ENCODE measurements at places on chromosomes 3 and 15.

GRCh38 chr15:90681480-90681879 is 35.7 kb upstream of the BLM start:
- DNase-seq, result no peak

DNA sequence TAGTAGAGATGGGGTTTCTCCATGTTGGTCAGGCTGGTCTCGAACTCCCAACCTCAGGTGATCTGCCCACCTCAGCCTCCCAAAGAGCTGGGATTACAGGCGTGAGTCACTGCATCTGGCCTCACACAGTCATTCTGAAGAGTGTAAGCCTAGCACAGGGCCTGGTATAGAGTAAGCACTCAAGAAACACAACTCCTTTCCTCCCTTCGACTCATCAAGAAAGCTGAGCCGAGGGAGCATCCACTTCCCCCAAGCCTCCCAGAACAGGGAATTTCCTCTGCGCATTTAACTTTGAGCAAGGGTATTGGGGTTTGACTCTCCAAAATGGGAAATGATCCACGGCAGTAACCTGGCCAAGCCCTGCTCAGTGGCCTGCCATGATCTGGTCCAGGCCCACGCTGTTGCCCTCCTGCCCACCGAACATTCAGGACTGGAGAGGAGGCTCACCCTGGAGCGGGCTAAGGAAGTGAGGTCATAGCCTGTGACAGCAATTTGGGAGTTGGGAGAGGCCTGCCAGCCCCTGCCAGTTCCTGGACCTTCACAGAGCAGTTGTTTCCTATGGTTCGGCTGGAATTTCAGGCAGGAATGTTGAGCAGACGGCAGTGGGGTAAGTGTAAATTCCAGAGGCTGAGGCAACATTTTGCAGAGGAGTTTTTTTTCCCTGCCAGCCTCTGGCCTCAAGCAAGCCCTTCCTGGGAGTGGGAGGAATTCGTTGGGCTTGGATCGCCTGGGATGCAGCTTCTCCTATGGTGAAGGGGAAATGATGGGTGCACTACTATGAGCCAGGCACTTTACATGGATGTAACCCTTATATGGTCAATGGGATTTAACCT is 21.2 kb upstream of the SMAD3 start:
- no peak for DNase-seq

DNA sequence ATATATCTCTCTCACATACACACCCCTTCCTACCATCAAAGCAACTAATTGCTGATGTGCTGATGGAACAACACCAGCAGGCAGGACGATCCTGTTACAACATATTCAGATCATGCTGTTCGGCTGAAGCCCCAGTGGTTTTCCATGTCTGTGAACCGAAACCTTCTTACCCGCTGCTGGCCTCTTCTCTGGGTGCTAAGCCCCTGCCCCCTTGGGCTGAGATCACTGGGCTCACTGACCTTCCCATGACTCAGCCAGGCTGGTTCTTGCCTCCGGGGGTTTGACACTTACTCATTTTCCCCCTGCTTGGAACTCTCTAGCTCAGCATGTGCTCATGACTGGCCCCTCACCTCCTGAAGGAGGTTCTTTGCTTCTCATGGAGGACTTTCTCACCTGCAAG is 122.0 kb upstream of the RGMA start:
- DNase-seq, result no peak

GRCh38 chr3:40597441-40597840 is 72.7 kb downstream of the ZNF621 start:
- DNase-seq, result no peak

DNA sequence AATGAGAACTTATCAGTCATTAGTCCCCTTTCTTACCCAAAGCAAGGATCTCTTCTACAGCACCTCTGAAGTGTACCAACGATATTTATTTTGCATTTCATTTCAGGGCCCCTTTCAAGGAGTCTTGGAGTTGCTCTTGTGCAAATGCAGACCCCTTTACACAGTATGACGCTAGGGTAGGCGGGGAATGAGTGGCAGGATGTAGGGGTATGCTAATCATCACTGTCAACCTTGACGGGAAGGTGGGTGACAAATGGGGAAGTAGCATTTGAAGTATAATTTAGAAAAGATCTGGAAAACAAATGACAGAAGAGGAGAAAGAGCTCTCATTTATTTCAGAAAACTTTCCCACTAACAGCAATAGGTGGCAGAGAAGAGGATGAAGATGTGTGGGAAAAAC is 94.4 kb downstream of the LRRN1 start:
- DNase-seq, result no peak

GRCh38 chr3:154123906-154124305 is 2.7 kb downstream of the ARHGEF26 start:
- DNase-seq, result no peak

- DNase-seq, result no peak
Measured at GRCh38 chr3:97689111-97689510, 75.4 kb upstream of the ARL6 start.

GRCh38 chr3:158602227-158602626 is 31.2 kb downstream of the MLF1 start:
- no peak for DNase-seq

DNA sequence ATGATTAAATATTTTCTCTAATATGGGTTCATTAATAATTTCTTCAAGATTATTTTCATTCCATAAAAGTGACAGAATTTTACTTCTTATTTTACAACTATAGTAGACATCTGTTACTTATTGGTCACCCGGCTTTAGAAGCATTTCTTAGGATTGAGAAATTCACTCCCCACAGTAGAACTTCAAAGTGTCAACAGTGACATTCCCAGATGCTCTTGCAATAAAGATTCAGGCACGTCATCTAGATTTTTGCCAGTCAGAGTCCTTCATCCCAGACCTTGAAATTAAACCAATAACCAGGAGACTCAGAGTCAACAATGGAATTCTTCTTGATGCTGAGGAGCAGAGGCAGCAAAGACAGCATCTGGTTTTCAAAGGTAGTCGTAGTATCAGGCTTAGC is 190.8 kb downstream of the VGLL3 start:
- DNase-seq, result no peak

DNA sequence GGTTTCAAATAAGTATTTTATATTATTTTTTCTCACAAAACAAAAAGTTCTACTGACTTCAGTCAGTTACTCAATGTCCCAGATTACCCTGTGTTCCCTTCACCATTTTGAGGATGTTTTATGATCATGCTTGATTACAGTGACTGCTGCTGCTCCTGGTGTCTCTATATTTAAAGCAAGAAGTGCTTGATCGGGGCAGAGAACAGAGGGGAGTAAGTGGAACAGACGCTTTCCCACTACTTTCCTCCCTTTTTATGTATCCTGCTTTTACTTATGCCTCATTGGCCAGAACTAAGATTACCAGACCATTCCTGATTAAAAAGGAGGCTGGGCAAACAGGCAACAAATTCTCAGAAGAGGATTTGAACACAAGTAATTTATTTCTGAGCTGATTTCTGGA is 612.1 kb downstream of the VGLL3 start:
- DNase-seq, result no peak

DNA sequence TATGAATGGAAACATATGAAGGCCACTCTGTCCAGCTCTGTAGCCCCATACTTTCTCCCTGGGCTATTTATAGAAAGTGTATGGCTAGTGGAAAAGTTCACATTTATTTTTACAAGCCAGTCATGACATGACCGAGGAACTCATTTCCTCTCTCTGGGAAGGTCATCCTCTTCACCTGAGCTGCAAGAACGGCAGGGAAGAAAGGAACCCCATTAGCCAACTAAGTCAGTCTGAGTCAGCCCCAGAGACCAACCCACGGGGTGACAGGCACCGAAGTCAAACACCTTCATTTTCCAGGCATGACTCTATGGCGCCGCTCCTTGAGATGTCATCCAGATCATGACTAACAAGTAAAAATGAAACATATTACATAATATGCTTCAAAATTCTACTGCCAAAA is 4.8 kb downstream of the PAQR9 start:
- DNase-seq, result no peak

- no peak for DNase-seq
Measured at GRCh38 chr3:47646362-47646761, 67.7 kb upstream of the CSPG5 start.

DNA sequence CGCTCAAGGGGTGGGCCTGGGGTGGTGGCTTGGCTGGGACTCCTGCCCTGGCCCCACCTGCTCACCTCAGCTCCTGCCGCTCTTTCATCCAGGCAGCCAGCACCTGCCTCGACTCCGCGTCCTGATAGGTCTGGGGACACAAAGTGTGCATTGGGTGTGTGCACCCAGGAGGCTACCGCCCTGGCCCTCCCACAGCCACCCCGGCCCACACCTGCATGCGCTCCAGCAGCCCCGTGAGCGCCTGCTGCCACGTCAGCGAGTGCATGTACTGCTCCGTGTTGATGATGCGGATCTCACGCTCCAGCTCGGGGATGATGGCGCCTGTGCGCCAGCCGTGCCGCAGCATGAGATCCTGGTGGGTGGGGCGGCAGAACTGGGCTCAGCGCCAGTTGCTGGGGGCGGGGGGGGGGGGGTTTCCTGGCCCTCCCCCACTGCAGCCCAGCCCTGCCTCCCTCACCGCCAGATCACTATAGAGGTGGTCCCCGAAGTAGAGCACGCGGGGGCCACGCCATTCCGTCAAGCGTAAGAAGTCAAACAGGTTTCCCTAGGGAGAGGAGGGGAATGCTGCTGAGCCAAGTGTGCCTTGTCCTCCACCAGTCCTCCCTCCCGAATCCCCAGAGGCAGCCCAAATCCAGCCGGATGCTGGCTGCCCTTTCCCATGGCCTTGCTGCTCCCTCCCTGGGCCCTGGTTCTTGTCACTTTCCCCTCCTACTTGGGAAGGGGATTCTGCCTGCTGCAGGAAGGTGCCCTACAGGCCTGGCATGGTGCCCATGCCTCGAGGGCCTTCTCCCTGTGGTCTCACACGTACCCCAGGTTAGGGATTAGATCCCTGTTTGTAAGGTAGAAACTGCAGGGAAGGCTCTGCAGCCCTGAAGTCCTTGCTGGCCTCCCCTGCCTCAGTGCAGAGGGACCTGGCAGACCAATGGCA is 8.6 kb downstream of the NT5DC2 start:
- DNase-seq, result no peak

GRCh38 chr3:170622369-170623159 is 36.7 kb upstream of the SLC7A14 start:
- DNase-seq, result no peak

DNA sequence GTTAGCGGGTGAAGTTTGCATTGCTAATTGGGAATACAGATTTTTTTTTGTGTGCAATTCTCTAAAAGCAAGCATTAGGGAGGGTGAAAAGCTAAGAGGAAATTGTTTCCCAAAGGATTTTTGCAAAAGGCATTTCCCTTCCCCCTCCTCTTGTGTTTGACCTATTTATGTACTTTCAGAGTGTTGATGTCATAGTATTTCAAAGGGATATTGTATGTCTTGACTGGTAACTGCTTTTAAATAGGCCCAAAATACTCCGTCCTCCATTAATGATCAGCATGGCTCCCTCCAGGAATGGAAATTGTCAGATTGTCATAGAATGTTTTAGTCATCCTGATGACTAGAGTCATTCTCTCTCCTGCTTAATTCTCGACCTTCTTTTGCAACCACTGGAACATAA is 32.4 kb downstream of the TRIM71 start:
- no peak for DNase-seq

GRCh38 chr3:87161013-87161412 is 66.1 kb upstream of the CHMP2B start:
- no peak for DNase-seq

DNA sequence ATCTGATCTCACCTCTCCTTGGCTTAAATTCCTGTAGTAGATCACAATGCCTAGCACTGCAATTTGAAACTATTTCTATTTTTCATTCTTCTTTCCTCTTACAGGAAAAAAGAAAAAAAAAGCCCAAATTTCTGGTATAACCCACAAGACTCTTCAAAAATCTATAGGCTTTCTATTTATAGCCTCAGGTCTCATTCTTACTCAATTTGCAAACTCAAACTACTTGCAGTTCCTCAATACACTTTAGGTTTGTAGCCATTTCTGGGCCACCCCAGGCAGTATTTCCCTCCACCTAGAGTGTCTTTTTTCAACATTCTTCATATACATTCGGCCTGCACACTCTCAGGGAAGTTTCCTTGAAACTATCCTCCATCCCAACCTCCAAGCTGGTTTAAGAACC is 169.0 kb downstream of the TBC1D5 start:
- DNase-seq, result no peak

DNA sequence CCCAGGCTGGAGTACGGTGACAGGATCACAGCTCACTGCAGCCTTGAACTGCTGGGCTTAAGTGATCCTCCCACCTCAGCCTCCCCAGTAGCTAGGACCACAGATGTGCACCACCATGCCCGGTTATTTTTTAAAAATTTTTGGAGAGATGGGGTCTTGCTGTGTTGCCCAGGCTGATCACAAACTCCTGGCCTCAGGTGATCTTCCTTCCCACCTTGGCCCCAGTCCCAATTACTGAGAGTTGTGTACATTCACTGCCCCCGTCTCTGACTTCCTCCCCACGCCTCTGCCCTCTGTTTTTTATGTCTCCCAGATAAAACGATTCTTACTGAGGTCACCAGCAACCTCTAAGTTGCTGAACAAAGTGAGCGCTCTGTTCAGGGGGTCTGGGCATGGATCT is 87.7 kb downstream of the LINGO1 start:
- no peak for DNase-seq

DNA sequence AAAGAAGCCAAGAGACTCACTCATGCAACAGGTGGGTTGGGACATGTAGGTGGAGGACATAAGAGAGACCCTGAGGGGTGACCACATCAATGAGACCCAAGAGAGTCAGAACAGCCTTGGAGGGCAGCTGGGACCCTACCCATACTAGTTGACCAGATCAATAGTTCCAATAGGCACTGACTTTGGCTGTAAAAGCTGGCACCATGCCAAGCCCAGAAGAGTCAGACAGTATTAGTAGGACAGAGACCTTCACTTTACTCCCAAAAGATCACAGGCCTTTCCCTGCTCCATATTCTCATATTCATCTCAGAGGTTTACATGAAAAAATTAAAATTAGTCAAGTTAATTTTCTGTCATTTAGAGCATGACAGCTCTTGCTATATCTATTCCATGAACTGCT is 20.9 kb upstream of the GABRR3 start:
- no peak for DNase-seq

GRCh38 chr3:72496051-72496670 is 352.1 kb downstream of the SHQ1 start:
- no peak for DNase-seq

Data from stimulated activated CD8-positive, alpha-beta memory T cell treated with anti-CD3 and anti-CD28 coated beads, Interleukin-7, amount 100 ng/mL, for 1 hour (primary cell).